Activated CD4-positive, alpha-beta T cell treated with anti-CD3 and anti-CD28 coated beads, Interleukin-2, amount 50 U/mL, for 48 hours (primary cell): ENCODE measurements at places on chromosomes 3 and 15.

- DNase-seq = no peak
These were observed 40.0 kb downstream of the MAP4 start for GRCh38 chr3:47976135-47976732.

DNA sequence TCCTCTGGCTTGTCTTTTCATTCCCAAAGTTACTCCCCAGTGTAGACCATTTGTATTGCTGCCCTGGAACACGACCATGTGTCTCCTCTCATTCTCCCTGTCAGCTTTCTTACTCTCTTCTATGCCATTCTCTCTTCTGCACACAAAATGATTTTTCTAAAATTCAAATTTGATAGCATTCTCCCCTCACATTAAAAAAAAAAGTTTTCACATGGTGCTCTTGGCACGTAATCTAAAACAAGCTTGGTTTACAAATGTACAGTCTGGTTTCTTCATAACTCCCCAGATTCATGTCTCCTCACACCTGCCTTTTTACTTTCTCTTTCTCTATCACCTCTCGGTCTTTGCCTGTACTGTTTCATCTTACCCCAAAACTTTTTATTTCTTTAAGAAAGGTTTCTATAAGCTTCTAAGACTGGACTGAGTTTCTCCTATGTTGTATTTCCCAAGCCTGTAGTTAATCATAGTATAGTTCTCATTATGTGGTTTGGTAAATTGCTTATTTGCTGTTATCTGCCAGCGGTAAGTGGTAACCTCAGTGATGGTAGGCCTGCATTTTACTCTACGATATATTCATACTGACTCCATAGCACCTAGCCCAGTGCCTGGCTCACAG is 31.2 kb downstream of the BCHE start:
- no peak for DNase-seq

DNA sequence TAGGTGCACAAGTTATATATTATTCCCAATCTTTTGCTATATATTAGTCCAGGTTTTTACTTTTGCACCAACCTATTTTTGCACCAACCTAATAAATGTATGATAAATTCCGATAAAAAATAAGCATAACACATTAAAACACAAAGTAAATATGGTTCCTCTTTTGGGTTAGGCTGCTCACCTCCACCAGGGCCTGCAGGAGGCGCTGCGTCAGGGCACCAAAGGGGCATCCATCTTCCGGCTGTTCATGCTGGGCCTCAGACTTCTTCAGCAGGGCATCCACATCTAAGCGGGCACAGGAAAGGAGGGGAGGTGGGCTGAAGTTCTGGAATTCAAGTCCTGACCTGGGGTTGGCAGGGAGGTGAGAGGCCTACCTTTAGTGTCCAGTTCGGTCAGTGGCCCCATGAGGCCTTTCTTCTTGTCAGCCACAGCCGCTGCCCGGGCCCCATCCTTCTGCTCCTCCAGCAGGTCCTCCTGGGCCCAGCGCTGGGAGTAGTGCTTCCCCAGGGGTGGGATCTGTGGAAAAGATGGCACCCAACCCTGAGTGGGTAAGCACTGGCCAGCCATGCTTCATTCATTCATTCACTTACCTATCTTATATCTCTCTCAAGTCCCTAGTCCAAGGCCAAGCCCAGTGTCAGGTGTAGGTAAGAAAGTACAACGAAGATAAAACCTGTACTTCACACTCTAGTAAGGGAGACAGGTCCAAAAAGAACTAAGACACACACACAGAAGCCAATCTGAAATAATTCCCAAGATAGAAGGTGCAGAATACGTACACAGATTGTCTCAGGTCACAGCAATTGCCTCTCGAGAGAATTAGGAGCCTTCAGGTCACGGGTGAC is 5.2 kb downstream of the TADA3 start:
- no peak for DNase-seq

DNA sequence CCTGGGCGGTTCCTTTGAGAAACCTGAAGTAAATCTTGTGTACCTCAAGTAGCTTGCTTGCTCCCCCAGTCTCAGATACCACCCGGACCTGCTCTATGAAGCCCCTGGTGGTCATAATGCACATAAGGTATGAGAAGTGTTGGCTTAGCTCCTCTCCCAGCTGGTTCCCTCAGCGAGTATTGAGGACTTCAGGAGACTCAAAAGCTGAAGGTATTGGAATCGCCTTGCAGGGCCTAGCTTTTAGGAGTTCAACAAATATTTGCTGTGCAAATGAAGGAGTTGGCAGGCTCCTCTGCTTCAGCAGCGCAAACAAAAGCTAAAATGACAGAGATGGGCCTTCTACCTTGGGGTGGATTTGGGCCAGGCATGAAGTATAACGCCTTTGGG is 1.7 kb downstream of the CMTM8 start:
- peak; percentile 29 for DNase-seq

DNA sequence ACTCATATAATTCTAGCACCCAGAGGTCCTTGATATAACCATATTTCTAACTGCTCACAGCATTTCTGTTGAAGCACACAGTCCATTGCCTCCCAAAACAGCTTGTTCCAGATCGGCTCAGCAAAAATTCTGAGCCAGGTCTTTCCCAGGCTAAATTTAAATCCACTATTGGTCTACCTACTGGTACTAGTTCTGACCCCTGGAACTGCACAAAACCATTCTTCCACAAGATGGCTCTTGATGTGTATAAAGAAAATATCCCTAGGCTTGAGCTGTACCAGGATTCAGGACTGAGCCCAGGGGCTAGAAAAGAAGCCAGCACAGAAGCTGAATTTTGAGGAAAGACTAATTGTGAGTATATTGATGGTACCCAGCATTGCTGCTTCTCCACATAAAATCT is 75.4 kb upstream of the ABHD17C start:
- DNase-seq = no peak

GRCh38 chr3:95343228-95343627 is 1280.4 kb downstream of the NSUN3 start:
- DNase-seq = no peak

DNA sequence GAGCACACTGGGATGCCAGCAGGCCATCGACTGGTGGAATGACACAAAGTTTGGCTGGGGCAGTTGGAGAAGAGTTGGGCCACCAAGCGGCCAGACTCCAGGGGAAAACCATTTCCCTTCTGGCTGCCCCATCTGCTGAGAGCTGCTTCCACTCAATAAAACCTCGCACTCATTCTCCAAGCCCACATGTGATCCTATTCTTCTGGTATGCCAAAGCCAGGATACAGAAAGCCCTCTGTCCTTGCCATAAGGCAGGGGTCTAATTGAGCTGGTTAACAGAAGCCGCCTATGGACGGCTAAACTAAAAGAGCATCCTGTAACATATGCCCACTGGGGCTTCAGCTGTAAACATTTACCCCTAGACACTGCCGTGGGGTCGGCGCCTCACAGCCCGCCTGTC is 55.1 kb downstream of the NKIRAS1 start:
- DNase-seq = no peak

DNA sequence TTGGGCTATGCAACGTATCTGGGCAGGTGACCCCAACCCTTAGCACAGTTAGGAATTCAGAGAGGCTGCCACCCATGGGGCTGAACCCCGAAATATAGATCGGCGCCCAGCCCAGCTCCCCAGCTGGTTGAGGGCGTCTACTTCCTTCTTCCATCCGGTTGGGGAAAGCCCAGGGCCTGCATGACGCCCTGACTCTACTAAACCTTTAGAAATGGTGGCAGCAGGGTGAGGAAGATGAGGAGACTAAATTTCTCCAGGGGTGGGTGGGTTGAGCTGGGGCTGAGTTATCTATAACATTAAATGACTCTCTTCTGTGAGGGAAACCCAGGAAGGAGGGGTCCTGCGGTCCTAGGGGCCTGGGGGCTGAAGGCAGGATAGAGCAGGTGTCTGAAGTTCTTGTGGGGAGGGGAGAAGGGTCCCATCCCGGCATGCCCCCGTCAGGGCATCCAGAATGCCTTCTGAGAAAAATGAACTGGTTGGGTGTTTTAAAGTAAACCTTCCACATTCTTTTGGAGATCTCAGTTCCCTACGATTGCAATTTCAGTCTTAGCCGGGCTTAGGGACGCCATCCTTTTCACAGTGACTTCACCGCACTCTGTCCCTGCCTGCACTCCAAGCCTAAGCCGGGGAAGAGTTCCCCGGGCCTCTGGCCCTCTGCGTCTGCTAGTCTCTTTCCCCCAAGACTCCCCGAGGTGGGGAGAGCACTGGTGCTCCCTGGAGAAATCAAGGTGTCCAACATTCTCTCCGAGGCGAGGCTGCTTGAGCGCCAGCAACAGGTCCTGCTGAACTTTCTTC is 28.5 kb downstream of the NR2F2 start:
- DNase-seq = no peak

GRCh38 chr3:31165399-31165860 is 271.0 kb upstream of the GADL1 start:
- no peak for DNase-seq

DNA sequence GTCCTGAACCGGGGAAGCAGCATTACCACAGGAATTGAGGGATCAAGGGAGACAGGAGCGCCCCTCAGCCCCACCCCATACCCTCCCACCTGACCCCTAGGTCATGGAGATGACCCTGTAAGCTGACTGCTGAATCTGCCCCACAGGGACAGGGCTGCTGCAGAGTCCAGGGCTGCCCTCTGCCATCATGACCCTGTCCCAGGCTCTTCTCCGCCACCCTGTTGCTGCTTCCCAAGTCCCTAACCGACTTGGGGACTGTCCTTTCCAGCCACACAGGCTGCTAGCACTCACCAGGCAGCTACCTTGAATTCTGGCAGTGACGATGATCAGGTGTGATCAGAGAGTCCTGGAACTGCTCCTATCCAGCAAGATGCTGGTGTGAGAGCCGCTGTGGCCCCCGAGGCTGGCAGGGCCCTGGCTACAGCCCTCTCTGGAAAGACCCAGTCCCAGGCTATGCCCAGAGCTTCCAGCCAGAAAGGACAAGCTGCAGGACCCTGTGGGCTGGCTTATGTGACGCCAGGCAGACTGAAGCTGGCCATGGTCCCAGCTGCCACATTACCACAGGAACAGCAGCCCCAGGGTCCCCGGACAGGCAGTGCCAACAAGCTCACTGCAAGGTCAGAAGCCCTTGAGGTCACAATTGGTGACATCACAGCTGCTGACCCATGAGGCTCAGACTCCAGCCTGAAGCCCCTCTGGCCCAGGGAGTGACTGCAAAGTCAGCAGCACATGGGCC is at the start of gene C3orf22:
Gene C3orf22 (minus strand): TSS at position 597 of the 736 bp plus-strand sequence. CDS start 5,542 bp downstream, outside the sequence.
- DNase-seq = no peak

DNA sequence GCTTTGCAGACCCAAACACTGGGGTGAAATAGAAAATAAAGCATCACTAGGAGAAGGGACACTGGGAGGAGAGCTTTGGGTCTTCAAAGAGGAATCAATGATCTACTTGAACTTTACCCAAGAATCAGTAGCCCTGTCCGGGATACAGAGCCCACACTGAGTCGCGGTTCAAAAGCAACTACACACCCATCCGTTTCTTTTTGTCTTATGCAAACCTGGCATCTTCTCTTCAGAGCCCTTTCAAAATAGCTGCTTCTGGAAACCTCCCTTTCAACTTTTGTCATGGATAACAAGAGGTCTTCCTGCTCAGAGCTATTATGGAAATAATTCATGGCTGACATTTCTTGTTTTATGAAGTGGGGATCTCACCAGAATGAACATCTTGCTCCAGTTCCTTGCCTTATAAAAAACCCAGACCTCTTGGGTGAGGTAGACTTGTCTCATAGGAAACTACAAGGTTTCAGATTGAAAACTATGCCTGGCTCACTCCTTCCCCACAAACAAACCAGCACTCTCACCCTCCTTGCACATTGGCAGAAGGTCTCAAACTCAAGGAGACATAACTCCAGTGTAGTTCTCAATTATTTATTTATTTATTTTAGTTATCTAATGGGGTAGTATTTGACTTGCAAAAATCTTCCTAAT is 115.1 kb upstream of the ARHGEF3 start:
- no peak for DNase-seq

GRCh38 chr15:53962646-53963561 is 15.3 kb upstream of the UNC13C start:
- peak; percentile 23 for DNase-seq

DNA sequence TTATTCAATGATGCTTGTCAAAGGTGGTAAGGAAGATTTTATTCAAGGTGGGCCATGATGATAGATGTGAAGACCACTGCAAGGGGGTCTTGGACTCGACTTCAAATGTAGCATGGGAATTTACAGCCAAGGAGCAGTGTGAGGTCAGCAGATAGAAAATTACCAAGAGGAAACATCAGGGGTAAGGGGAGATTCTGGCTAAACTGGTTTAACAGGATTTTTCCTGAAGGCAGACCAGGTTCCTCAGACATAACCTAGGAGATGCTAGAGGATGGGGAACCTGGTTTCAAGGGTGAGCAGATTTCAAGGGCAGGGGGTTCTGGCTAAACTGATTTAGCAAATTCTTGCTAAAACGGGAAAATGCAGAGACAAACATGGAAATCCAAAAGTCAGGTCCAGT is 464.9 kb downstream of the TAFA4 start:
- DNase-seq = no peak

DNA sequence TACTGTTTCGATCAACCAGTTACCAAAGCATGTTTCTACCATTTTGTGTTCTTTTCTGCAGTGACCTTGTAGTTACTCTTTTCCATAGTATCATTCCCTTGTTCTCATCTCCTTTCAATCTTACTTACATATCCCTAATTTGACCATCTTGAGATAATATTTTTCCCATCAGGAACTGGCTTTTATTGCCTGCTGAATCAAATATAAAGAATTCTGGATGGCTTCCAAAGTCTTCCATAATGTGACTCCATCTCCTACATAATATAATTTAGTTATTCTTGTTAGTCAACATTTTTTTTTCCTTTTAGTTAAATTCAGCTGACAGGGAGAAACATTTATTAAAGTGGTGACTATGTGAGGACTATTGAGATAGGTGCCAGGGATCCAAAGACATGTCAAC is 7.0 kb downstream of the USP8 start:
- no peak for DNase-seq

DNA sequence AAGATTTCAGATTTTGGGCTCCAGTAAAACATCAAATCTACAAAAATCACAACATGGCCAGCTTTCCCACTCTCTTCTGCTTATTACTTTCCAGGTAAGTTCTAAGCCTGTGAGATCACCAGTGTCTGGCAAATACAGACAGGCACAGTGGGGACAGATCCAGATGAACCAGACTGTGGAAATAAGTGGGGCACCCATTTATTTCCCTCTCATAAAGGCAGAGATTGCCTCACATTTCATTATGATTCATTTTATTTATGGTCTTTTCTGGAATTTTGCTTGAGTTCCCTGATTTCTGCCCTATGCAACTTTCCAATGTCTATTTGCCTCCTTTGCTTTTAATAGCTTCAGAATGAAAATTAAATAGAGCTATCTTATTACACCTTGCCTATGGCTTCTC is 66.8 kb downstream of the GREM1 start:
- no peak for DNase-seq
